ENCODE measurements at places on chromosomes 7 and 10.

- no peak for DNase-seq
Measured at GRCh38 chr10:97858001-97858439, 8.4 kb downstream of the GOLGA7B start.

GRCh38 chr10:88541116-88541626 is 41.9 kb downstream of the RNLS start:
- DNase-seq = no peak

- DNase-seq = no peak
Measured at GRCh38 chr10:110492069-110492822, 5.5 kb upstream of the DUSP5 start.

DNA sequence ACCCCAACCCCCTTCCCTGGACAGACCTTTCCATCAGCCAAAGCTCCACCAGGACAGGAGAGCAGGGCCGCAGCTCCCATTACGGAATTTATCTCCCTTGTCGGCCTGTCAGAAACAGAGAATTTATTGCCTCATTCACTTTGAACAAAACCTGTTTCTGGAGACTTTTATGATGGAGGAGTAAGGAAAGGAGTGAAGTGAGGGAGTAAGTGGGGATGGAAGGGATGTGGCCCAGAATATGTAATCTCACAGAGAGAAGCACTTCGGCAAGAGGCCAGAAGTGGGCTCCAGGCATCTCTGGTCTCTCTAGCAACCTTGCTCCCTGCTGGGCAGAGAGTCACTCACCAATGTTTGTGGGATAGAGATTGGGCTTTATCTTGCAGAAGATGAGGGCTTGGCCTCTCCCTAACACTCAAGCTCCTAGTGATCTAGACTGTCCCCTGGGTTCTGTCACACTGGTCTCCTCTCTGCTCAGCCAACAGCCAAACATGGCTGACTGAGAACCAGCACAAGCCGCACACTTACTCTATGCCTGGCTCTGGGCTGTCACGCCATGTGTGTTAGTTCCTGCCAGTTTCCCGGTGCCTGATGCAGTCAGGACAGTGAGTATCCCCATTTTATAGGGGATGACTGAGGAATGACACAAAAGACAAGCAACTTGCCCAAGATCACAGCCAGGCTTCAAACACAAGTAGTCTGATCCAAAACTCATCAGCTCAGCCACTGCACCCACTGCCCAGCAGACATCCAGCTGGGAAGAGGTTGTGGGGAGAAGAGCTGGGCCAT is 149.4 kb upstream of the ZMIZ1 start:
- DNase-seq = no peak

GRCh38 chr7:117970801-117971200 is 97.6 kb upstream of the CTTNBP2 start:
- DNase-seq = no peak

- no peak for DNase-seq
Measured at GRCh38 chr10:115941361-115941771, 331.6 kb downstream of the GFRA1 start.

DNA sequence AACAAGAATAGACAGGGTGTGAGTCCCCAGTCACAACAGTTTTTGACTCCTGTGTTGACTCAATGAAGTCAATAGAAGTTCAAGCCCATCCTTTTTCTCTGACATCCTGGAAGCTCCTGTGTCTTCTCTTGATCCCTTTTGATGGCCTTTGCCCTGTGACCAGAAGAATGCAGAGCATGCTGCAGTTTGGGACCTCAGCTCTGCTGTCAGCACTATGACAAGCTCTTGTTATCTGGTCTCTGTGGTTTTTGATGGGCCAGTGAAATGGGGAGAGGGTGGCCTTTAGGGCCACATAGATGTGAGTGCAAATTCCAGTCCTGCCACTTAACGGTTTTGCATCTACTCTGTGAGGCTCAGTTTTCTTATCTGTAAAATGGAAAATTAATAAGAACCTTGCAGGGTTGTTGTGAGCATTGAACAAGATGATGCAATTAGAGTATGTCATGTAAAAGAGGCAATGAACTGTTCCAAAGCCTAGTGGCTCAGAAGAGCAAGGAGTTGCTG is 102.4 kb upstream of the IKZF1 start:
- no peak for DNase-seq

DNA sequence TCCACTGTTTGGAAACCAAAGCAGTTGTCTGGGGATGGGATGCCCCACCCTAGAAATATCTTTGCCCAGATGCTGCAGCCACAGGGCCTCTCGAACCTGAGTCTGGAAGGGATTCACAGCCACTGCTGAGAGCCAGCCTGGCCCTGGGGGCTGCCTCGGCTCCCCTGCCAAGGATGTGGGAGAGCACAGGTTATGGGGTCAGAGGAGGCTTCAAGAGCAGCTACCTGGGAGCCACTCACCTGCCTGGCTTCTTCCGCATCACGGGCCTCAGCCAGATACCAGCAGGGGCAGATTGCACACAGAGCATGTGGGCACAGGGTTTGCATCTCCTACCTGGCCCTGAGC is 5.4 kb upstream of the PWWP2B start:
- DNase-seq = peak; percentile 10

DNA sequence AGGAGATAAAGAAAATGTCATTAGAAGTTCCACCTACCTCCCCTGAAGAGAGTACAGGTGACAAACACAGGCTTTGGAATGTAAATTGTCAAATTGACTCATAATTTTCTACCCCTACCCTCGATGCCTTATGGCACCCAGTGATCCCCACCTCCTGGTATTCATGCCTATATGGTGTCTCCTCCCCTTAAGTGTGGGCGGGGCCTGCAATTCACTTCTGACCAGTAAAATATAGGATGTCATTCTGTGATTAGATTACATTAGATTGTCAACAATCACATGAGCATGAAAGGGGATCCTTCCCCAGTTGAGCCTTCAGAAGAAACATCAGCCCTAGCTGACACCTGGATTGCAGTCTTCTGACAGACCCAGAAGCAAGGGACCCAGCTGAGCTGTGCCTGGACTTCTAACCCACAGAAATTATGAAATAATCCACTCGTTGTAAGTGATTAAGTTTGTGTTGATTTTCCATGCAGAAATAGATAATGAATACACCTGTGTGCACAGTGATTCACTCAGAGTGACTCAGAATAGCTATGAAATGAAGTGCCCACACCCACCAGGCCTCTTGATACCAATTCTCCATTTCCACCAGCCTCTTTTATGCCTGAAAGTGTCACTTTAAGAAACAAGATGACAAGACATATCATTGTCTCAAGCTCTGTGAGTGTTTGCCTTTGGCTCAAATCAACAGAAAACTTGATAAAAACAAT is 8.5 kb upstream of the SLC39A12 start:
- DNase-seq = no peak

DNA sequence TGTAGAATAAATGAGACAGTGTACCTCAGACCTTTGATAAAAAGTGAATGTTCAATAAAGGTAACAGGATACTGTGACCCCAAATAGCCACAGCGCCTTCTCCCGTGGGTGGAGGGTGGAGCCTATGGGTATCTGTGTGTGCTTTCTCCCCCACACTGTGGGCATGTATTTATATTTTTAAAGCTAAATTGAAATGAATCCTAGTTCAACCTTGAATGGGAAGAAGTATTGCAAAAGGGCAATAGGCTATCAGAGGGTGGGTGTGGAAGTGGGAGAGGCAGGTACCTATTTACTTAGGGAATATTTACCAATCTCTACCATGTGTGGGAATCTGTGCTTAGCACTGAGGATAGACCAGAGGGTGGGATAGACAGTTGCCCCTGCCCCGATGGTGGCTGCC is 68.9 kb downstream of the PFKFB3 start:
- no peak for DNase-seq
